ENCODE measurements at places on chromosomes 7 and 10.

DNA sequence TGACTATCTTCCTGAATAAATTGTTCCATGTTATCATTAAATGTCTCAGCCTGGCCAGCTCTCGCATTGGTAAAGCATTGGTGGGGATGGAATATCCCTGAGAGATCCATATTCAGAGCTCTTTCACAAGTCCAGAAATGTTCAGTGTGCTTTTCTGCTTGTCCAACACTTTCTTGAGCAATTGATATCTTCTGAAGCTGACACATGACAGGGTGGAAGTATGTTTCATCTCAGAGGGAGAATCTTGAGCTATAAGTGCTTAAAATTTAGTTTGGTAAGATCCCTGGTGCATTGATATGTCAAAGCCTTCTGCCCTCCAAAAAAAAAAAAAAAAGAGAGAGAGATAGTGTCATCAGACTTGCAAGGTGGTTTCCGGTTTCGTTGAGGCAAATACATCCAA, 7.4 kb downstream of the IFIT3 start:
- DNase-seq, result no peak

GRCh38 chr7:70384024-70384423, 747.9 kb upstream of the GALNT17 start:
- DNase-seq, result no peak

DNA sequence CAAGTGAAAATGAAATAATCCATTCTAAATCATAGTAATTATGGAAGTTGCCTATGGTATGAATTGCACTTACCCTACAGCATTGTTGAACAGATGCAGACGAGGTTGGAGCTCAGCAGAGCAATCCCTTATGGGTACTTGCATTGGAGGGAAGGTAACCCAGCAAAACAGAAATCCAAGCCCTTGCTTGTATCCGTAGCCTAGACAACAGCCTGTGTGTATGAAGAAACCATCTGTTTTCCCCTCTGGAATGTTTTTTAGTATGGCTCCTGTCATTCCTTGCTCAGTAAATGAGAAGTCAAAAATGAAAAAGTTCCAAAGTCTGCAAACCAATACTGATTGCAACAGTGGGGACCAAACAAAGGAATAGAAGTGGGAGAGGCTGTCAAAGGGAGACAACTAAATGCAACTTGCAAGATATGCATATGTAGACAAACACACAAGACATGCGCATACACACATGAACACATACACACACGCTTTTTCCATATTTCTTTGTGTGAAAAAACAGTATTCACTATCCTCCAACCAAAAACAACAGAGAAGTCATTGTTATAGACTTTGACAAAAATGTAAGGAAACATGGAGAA, 260.8 kb downstream of the DYNC1I1 start:
- DNase-seq, result no peak

DNA sequence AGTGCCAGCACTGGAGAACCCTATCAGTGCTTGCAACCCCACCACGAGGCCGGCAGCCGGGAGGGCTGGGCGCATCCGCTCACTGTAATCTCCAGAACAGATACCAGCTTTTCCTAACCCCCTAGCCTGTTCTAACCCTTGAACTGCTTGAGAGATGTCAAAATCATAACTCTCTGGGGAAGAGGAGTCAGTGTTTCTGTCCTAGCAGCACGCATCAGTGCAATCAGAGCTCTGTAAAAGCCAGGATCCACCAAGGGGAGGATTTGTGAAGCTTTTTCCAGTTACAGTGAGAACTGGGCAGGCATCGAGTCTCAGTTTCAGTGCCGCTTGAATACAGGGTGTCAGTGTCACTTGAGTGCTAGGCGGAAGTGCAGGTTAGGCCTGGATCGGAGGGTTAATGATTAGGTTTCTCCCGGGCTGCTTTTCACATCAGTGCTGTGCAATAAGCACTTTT, 104.5 kb upstream of the INSYN2A start:
- DNase-seq, result no peak

- DNase-seq, result no peak
These were observed 180.6 kb downstream of the CHCHD3 start for GRCh38 chr7:132901241-132901640.

DNA sequence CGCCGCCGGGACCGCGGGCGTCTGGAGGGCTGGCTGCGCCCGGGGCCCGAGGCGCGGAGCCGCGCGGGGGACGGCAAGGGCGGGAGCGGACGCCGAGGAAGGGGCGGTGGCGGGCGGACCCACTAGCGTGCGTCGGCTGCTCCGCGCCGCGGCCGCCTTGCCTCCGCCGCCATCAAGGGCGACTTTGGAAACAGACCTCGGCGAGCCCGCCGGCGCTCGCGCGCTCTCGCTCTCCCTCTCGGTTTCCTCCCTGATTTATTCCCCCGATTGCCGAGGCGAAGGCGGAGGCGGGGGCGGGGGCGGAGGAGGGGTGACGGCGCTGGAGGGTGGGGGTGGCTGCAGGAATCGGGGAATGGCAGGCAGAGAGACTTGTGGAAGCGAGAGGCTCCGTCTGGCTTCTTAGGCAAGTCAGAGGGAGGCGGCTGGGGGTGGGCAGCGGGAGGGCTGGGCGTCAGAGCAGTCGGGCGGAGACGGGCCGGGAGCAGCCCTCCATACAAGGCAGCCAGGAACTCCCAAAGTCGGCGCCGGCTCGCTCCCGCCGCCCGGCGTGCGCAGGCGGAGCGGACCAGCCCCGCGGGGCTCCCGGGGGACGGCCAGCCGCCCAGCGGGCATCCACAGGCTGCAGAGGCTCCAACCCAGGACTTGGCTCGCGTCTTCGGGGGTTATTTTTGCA, at the start of gene CACNA2D1:
TSS of gene CACNA2D1 (minus strand) at position 231 of the 673 bp plus-strand sequence.
- peak; percentile 4 for DNase-seq

- no peak for DNase-seq
These were observed 87.5 kb downstream of the COBL start for GRCh38 chr7:51229106-51229537.

- DNase-seq, result no peak
These were observed 54.4 kb upstream of the PDSS1 start for GRCh38 chr10:26642896-26643653.

DNA sequence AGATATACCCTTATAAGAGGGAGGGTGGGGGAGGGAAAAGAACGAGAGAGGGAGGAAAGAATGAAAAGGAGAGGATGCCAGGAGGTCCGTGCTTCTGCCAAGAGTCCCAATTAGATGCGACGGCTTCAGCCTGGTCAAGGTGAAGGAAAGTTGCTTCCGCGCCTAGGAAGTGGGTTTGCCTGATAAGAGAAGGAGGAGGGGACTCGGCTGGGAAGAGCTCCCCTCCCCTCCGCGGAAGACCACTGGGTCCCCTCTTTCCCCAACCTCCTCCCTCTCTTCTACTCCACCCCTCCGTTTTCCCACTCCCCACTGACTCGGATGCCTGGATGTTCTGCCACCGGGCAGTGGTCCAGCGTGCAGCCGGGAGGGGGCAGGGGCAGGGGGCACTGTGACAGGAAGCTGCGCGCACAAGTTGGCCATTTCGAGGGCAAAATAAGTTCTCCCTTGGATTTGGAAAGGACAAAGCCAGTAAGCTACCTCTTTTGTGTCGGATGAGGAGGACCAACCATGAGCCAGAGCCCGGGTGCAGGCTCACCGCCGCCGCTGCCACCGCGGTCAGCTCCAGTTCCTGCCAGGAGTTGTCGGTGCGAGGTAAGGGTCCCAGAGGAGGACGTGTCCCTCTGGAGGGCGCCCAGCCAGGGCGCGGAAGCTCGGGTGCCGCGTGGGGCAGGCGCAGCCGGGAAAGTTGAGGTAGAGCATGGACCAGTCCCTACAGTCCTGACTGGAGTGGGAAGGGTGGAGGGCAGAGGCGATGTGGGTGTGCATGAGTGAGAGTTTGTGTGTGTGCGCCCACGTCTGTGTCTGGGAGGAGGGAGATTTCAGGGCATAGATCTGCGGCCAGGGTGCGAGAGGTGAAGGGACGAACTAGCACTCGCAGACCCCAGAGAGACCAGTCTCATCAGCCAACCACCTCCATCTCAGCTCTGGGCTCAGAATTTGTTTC, 844 bp downstream of the GRM3 start:
- DNase-seq, result no peak

DNA sequence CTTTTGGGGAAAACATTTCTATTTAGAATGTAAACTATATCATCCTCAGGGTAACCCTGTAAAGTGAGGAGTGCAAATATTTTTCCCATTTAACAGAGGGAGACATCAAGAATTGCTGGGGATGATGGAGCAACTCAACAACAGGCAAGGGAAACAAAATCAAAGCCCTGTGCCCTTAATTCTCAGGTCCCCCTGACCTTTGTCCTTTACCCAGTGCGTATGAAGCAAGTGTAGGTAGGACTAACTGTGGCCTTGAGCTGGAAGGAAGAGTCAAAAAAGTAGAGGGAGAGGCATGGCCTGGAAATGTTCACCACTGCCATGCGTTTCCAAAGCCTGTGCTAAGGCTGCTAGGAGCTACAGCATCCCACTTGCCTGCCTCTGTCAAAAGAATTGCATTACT, 896.9 kb downstream of the LRMDA start:
- no peak for DNase-seq

GRCh38 chr10:5628451-5629302, 37.7 kb downstream of the ASB13 start:
- peak; percentile 44 for DNase-seq

GRCh38 chr10:76729841-76730487, 907.6 kb downstream of the KCNMA1 start:
- DNase-seq, result no peak

- no peak for DNase-seq
These were observed at the start of gene PDE1C for GRCh38 chr7:32070406-32071360. PDE1C (minus strand) TSS chr7:32070407.

DNA sequence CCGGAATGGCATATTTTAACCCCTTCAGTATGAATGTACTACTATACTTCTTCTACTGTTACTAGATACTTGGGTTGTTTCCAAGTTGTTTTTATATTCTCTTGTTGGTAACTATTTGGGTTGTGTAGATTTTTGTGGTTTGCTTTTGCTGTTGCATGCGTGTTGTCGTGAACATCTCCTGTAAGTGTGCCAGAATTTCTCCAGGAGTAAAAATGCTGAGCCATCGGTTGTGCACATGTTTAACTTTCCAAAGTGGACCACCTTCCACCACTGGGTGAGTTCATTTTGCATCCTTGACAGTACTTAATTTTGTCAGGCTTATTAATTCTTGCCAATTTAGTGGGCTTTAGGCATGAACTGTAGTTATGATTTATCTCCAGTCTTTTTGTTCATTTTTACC, 47.9 kb downstream of the CSGALNACT2 start:
- no peak for DNase-seq

Data from activated CD4-positive, alpha-beta T cell treated with anti-CD3 and anti-CD28 coated beads for 48 hours (primary cell).